ENCODE measurements at places on chromosomes 6 and 20.

- DNase-seq: no peak
These were observed 53.9 kb upstream of the TAGAP start for GRCh38 chr6:159098636-159099106.

DNA sequence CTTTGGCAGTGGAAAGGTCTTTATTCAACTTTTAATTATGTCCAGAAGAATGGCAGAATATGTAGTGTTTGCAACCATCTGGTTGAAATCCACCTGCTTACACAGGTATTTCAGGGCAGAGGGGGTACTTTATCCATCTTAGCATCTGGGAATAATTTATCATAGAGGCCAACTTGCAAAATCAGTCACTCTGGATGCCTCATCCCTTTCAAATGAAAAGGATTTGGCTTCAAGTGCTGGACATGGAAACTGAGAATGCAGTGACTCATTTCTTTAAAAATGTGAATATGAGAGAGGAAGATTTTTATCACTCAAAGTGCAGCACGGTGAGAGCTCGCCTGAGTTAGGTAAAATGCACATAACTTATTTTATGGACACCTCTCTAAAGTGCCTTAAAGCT is 758.3 kb downstream of the KIF16B start:
- no peak for DNase-seq

- no peak for DNase-seq
These were observed 194.9 kb downstream of the GPX5 start for GRCh38 chr6:28720357-28721231.

GRCh38 chr20:32664678-32665159 is 9.0 kb downstream of the C20orf203 start:
- no peak for DNase-seq

DNA sequence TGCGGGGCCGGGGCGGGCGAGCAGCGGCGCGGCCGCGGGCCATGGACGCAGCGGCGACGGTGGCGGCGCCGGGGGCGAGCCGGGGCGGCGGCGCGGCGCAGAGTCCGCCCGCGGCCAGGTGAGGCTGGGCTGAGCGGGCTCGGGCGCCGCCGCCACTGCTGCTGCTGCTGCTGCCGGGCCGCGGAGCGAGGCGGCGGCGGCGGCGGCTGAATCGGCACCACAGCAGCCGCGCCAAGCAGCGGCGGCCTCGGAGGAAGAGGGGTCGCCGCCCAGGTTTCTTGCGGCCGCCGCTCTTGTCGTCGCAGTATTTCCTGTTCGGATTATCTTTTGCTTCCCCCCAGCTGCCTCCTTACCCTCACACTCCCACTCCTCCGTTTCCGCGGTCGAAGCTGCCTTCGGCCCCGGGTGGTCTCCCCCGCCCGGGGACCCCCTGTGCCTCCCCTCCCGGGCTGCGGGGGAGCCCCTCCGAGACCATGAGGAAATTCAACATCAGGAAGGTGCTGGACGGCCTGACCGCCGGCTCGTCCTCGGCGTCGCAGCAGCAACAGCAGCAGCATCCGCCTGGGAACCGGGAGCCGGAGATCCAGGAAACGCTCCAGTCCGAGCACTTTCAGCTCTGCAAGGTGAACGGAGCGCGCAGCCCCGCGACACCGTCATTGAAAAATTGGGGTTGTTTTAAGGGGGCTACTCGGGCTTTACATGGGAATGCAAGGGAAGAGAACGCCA is at the start of gene STXBP5:
Gene STXBP5 (plus strand): TSS at position 358 of the 726 bp plus-strand sequence. CDS start 116 bp downstream, at position 474.
- DNase-seq: peak; percentile 6

- no peak for DNase-seq
These were observed 40.4 kb upstream of the COL10A1 start for GRCh38 chr6:116166369-116166768.

DNA sequence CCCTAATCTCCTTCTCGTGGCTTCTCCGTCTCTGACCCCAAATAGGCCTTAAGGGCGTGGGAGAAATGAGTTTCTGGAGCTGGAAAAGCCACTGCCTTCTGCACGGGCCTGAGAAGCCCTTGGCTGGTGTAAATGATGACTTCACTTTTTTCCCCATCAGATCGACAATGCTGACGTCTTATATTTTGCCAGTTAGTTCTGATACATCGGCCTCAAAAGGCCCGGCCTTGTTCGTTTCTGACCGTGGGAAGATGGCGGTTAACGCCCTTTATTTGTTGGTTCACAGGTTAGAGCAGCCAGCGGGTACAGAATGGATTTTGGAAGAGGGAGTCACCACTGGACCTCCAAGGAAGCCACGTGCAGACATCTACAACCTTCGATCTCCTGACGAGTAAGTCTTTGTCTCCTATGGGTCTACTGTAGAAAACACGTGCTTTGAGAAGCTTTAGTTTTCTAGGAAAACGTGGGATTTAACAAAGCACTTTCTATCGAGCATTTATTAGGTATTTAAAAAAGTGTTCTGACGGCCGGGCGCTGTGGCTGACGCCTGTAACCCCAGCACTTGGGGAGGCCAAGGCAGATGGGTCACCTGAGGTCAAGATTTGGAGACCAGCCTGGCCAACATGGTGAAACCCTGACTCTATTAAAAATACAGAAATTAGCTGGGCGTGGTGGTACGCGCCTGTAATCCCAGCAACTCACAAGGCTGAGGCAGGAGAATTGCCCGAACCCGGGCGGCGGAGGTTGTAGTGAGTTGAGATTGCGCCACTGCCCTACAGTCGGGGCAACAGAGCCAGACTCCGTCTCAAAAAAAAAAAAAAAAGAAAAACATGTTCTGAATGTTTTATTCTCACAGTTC is 1.2 kb upstream of the ZNFX1 start:
- DNase-seq: no peak

GRCh38 chr6:163260111-163260895 is 154.2 kb upstream of the QKI start:
- peak; percentile 18 for DNase-seq

DNA sequence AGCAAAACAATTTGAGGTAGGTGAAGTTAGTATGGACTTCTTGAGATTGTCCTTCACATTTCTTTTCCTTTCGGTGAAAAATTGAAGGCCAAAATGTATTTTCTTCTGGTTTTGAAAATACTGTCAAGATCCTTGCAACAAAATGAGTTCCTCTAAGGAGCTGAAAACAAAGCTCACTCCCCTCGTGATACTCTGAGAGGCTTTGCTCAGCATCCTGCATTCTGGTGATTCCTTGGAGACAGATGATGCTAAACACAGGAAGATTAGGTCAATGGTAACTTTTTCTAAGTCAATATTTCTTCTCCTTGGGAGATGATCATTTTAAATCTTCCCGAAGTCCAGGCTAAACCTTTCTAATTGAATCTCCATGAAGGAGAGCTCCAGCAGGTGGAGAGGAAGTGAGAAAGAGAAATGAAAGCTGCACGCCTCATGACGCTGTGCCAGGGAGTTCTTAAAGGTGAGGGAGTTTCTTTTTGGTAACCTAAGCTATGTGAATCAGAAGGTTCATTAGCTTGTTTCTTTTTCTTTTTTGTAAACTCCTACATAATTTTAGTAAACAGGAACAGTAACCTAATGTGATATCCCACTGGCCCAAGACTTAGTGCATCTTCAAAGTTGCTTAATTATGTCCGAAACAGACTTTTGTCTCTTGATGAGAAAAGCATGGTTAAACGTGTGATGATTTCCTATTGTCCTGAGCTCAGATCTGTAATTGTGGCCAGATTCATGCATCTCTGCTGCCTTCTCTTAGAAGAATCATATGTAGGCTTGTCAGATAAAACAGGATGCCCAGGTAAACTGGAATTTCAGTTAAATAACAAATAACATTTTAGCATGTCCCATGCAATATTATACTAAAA is 15.0 kb downstream of the ESR1 start:
- DNase-seq: no peak

DNA sequence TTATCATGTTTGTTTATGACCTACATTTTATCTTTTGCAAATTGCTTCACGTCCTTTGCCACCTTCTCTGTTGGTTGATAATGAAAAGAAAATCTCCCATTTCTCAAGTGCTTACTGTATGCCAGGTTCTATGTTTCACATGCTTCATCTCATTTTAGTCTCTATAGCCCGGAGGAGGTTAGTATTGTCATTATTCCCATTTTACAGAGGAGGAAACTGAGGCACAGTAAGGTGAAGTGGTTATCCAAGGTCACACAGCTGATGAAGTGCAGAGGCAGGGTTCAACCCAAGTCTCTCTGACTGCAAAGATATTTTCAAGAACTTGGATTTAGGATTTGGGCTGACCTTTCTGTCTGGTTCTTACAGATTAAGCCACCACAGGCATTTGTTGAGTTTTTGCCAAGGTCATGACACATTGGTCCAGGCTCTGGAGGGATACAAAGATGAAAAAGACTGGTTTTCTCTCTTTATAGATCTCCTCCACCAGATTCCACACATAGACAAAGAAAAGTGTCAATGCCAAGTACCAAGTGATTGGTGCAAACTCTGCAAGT is 20.6 kb downstream of the CNBD2 start:
- no peak for DNase-seq

- no peak for DNase-seq
These were observed 318.2 kb upstream of the POU3F2 start for GRCh38 chr6:98516206-98516605.

DNA sequence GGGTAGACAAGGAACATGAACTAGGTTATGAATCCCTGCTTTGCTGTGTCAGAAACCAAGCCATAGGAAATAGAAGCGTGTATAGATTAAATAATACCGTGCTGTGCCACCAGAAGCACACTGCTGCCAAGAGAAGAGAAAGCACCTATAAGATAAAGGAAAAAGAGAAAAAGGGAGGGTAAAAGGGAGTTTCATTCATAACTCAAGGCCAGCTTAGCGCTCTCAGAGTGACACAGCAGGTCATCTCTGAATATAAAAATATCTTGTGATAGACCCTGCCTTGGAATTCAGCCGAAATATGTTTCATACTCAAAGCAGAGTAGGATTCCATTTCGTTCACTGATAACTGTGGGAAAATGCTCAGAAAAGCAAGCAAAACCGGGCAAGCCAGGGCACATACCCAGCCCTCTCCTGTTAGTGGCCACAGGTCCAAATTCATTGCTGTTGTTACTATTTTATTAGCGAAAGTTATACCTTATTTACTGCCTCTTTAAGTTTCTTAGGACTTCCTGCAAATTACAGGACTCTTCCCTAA is 8.7 kb downstream of the JAG1 start:
- DNase-seq: no peak

DNA sequence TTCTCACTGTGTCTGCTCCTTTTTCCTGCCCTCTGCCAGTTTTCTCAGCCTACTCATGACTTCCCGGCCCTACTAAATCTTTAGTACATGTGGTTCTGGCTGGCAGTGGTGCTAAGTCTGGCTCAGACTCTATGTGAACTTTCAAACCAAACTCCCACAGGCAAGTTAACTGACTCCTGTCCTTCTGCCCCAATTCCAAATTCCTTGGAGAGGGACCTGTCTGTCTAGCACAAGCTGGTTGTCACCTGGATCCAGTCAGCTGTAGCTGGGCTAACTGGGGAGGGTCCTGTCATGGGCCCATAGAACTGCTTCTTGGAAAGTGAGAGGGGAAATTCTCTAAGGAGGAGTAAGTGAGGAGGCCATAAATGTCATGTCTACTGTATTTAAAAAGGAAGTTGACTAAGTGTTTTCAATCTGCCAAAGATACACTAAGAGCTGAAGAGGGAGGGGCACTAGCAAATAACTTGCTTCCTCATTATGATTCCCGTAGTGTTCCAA is 240.1 kb downstream of the KCNQ5 start:
- DNase-seq: no peak

- no peak for DNase-seq
These were observed 2.6 kb upstream of the ADGB start for GRCh38 chr6:146595972-146596731.

DNA sequence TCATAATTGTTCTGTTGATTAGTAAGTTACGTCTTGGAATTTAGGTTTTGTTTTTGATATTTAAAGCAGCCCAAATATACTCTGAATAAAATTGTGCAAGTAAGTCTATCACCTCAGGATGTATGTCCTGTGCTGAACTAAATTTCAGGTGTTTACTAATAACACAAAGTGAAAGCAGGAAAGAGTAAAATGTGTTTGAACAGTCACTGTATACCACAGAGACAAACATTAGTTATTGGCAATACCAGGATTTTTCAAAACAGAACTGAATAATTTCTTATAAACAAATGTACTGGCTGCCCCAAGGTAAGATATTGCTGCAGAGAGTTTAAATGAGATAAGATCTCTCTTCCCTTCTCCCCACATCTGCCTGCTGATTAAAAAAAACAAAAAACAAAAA is 404.7 kb upstream of the RUNX2 start:
- DNase-seq: no peak

GRCh38 chr20:37361336-37361735 is 15.4 kb downstream of the SRC start:
- DNase-seq: no peak

DNA sequence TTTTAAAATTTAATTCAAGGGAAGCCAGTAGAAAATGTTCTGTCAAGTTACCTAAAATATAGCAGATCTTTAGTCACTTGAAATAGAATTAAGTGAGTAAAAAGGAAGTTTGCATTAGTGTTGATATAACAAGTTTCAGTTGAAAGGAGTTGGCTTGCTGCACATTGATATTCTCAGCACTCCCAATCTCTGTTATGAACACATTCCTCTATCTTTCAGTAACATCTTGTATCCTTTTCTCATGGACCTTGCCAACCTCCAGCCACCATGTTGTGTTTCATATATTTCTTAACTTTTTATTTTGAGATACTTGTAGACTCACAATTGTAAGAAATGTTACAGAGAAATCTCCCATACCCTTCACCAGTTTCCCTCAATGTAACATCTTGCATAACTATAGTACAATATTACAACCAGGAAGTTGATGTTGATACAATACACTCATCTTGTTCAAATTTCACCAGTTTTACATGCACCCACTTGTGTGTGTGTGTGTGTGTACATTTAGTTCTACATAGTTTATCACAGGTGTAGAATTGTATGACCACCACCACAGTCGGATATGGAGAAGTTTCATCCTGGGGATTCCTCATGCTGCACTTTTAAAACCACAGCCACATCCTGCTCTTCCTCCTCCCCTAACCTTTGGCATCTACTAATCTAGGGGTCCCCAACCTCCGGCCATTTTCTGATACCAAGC is 20.2 kb upstream of the PAQR8 start:
- no peak for DNase-seq

GRCh38 chr6:39041072-39041471 is 7.5 kb upstream of the GLP1R start:
- DNase-seq: no peak

GRCh38 chr6:38929560-38929959 is 119.0 kb upstream of the GLP1R start:
- DNase-seq: no peak

- no peak for DNase-seq
These were observed 14.3 kb upstream of the EPM2A start for GRCh38 chr6:145749632-145750031.

- no peak for DNase-seq
These were observed 124.0 kb downstream of the OGFRL1 start for GRCh38 chr6:71412559-71413140.
